IMR-90 (cell line): ENCODE measurements at places on chromosomes 6 and 20.

- no peak for DNase-seq
- no peak overlapping the region for H3K4me3 ChIP-seq
- no peaks in the 10 kb centered on the region for H3K27me3 ChIP-seq
- H3K4me1 ChIP-seq: no peaks in the 10 kb centered on the region
- no peaks in the 10 kb centered on the region for H3K36me3 ChIP-seq
- H3K27ac ChIP-seq: no peak overlapping the region
These were observed 402.1 kb downstream of the KIF16B start for GRCh38 chr20:16171180-16171579.

DNA sequence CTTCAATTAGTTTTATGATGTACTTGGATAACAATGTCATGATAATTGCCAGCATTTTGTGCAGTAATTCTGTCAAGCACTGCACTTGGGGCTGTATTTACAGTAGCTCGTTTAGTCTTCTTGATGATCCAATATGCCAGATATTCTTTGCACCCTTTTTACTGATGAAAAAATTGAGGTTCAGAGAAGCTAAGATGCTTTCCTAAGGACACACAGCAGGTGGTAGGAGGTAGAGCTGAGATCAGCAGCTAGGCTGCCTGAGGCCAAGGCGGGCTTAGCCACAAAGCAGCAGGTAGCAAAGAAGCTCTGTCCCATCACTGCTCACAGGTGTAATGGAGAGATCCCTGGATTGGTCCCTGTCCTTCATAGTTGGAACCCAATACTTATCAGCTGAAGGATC lies 33.3 kb downstream of the SUMO4 start:
- DNase-seq: no peak
- no peak overlapping the region for H3K4me3 ChIP-seq
- H3K36me3 ChIP-seq: no peaks in the 10 kb centered on the region
- 0 out of 2 replicates have a peak, but pooled peaks cover 2% of the 10 kb centered on the region for H3K4me1 ChIP-seq
- no peak overlapping the region for H3K27ac ChIP-seq
- peaks cover 2% of the 10 kb centered on the region for H3K27me3 ChIP-seq

- no peak overlapping the region for H3K4me3 ChIP-seq
- H3K27me3 ChIP-seq: peaks cover 3% of the 10 kb centered on the region
- no peaks in the 10 kb centered on the region for H3K36me3 ChIP-seq
These were observed 108.0 kb downstream of the SNX5 start for GRCh38 chr20:17860301-17861197.

DNA sequence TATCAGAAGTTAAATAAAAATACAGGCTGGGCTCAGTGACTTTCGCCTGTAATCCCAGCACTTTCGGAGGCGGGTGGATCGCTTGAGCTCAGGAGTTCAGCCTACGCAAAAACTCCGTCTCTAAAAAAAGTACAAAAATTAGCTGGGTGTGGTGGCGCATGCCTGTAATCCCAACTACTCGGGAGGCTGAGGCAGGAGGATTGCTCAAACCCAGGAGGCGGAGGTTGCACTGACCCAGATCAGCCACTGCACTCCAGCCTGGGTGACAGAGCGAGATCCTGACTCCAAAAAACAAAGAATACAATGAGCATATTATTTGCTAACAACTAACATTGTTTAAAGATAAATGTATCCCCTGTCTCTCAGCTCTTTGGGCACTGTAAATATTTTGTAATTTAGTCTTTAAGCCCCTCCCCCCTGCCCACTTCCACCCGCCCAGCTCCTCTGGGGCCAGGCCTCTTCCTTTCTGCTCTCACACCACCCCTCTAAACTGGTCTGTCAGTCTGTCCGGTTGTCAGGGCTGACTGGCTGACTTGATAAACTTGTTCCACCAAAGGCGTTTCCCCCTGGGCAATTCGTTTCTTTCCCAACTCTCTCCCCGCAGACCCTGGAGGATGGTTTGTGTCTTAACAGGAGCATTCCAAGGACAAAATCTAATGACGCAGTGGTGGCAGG lies 62.4 kb upstream of the QKI start:
- H3K4me3 ChIP-seq: no peak overlapping the region
- DNase-seq: no peak
- H3K27ac ChIP-seq: no peak overlapping the region
- H3K4me1 ChIP-seq: peaks cover 8% of the 10 kb centered on the region; the same call in 1 of the 2 replicates
- H3K36me3 ChIP-seq: no peaks in the 10 kb centered on the region

GRCh38 chr6:122472022-122472340 lies 374 bp upstream of the SERINC1 start:
- H3K27me3 ChIP-seq: no peaks in the 10 kb centered on the region
- peak overlapping the region; percentile 90 for H3K27ac ChIP-seq
- H3K4me1 ChIP-seq: no peaks in the 10 kb centered on the region
- no peaks in the 10 kb centered on the region for H3K36me3 ChIP-seq
- H3K4me3 ChIP-seq: peak overlapping the region; percentile 81
